ENCODE measurements at places on chromosomes 5 and 9. TPM values are rescaled to one million over a fixed set of nuclear protein-coding genes. Genes with fewer than 3 reads are reported as not detected.
A peak's percentile ranks its signal among the peaks of the same experiment; 100 is the strongest.

Gene NUTM2G
- total RNA-seq: not detected

Gene ANXA2R
- total RNA-seq: 18.6 TPM

Gene LCN15
- 0.05 TPM for total RNA-seq

Gene PHF24
- total RNA-seq: 0.28 TPM

Gene GABRA1
- total RNA-seq: 2.7 TPM

Gene DMRT3
- 0.05 TPM for total RNA-seq

Gene TSSK1B
- total RNA-seq: 0.05 TPM

Gene RNF183
- 0.24 TPM for total RNA-seq

- peak; percentile 21 for DNase-seq
Measured at GRCh38 chr5:81817980-81818379, 67.1 kb upstream of the SSBP2 start.

GRCh38 chr5:2176581-2176980 lies 293.9 kb upstream of the IRX4 start:
- DNase-seq: no peak

DNA sequence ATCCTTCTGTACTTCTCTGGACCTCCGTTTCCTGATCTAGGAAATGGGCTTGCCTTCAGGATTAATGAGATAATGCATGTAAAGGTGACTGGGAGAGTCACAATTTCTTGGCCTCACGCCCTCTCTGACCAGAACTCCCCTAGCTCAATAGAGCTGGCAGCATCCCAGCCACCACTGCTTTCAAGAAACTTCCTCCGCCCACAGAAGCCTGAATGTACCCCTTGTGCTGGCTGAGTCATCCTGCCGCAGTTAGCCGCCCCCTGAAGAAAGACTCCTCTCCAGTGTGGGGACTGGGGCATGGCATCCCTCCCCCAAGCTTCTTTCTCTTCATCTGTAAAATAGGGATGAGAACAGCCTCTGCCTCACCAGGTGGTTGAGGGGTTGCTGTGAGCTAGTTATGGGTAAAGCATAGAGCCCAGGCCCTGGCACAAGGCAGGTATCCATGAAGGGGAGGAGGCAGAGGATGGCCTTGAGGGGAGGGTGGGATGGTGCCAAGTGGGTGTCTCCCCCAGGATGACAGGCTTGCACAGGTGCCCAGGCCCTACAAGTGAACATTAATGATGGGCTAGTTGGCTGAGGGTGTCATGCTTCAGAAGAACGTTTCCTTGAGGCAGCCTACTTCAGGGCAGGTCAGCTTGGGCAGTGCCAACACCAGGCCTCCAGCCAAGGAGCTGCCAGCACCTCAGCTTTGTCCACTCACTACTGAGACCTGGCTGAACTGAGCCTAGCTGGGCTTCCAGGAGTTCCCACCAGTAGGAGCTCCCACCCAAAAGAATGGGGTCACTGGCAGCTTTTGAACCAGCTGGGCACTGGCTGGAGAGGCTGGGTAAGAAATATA lies 3.4 kb downstream of the PDLIM4 start:
- no peak for DNase-seq

DNA sequence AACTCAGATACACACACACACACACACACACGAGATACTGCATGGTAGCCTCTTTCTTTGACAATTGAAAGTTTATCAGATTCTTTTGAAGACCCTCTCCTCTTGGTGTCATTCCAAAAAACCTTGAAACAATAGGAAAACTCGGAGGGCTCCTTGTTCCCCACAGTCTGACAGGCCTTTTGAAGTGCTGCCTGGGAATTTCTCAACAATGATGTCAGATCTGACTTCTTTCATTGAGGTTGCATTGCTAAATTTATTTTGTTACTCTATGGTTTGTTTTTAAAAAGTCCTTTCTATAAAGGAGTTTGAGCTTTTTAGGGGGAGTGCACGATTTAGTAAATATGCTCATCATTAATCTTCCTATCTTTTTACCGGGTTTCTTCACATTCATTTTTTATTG lies 583.9 kb downstream of the SEMA5A start:
- no peak for DNase-seq

- DNase-seq: no peak
Measured at GRCh38 chr5:76664079-76664478, 40.9 kb upstream of the F2RL2 start.

DNA sequence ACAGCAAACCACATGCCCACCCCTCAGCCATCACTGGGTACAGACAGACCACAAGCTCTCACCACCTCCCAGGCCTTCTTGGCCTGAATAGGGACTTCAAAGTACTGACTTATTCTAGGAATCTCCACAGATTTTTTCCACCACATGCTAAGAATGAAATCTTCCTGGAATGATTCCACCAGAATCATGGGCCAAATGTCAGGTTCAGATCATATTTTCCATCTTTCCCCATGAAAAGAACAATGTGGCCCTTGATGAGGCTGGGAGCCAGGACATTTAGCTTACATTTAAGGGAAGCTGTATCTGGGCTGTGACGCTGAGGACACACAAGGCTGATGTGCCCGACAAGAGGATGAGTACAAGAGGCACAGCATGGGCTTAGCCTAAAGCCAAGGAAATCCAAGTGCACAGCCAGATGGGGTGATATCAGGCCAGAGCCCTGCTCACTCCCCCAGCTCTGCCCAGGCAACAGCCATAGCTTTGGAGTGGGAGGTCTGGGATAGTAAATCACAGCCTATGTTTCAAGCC lies 28.1 kb downstream of the ACSL6 start:
- DNase-seq: no peak

- DNase-seq: no peak
Measured at GRCh38 chr5:134411228-134411545, 494 bp downstream of the CDKN2AIPNL start.

GRCh38 chr9:98993570-98993945 lies 49.9 kb downstream of the COL15A1 start:
- DNase-seq: no peak

DNA sequence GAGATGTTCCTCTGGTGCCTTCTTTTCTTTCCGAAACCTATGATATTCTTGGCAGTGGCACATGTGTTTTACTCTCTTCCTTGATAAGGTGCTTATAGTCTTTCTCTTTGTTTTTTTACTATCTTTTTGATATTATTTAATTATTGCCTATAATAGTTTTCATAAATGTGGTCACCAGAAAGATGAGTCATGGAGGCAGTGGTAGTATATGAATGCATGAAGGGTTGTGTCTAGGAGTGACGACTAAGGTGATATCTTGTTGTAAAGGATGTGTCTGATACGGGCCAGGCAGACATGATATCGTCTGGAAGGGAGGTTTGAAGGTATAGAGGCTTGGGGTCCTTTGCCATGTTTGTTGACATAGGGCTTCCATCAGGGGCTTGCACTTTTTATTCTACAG lies 36.8 kb downstream of the SLC44A1 start:
- DNase-seq: no peak
